ENCODE measurements at places on chromosomes 13 and 19.

DNA sequence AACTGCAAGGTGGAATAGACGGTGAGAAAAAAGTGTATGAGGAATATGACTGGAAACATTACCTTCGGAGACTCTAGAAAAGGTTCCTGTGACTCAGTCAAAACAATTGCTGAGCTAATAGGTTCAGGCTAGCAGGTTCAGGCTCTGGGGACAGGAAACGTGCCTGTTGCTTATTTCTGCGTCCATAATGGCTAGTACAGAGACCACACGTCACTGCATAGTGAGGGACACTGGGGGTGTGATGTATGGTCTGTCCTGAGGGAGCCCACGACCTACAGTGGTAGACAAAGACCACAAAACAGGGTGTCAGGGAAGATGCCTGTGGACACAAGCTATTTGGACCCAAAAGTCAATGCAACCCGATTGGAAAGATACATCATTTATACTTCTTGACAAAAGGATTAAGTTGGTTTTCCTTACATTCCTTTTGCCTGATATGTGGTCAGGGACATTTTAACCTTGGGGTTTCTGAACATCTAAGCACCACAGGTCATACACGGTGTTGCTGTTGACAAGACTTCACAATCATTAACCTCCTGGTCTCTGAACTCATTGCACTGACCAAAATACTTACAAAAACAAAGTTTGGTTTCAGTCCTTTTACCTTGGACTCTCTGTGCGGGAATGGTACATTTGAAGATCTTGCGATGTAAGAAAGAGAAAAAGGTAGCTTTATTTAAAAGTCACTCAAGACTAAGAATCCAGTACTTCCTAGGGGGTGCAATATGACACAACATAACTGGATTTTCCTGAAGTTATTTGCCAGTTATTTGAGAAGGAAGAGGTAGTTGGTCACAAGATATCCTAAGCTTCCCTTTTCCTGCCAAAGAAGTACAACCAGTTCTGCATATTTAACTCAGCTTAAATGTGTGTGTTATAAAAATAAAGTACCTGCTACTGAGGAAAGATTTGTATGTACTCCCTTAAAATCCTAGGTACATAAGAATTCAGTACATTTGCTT, 20.0 kb downstream of the CRYL1 start:
- no peak for DNase-seq

GRCh38 chr13:31965361-31966066, 66.1 kb upstream of the FRY start:
- DNase-seq: no peak

DNA sequence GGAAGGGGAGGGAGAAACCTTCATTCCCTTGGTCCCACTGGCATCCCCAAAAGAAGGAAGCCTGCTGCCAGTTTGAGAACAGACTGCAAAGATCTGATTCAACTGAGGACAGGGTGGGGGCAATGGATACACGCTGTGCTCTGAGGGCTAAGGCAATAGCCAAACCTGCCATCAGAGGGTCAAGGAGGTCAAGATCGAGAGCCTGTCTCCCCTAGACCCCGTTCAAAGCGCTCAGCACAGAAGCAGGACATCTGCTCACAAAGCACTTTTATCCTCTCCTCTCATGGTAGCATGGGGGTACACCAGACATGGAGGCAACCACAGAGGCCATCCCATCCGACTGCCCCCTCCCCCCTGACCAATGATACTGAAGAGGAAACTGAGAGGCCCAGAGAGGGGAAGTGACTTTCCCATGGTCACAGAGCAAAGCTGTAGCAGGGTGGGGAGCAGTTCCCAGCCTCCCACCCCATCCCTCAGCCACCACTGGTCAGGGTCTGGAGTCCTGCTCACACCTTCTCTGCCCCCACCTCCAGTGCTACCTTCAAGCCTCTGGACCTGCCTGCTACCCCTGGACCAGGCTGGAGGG, 11.1 kb downstream of the POU2F2 start:
- no peak for DNase-seq

- no peak for DNase-seq
Observed at GRCh38 chr13:22298530-22298929, 627.7 kb downstream of the FGF9 start.

DNA sequence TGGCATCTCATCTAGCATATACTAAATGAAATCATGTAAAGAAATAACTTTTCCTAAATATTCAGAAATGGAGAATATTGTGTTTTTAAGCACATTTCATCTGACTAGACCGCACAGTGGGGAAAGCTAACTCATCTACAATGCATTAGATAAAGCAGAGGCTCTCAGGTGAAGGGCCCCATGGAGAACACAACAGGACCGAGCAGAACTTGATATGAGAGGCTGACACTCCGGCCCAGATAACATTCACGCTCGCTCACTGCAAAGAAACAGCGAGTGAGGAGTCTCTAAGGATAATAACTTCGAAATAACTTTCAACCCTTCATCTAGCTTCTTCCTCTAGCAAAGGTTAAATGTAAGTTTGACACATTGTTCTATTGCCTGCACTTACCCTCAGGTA, 130.6 kb downstream of the PCDH9 start:
- DNase-seq: no peak

- DNase-seq: no peak
Observed at GRCh38 chr19:2813235-2814160, 6.2 kb upstream of the ZNF554 start.

GRCh38 chr19:9523885-9524474, 14.5 kb downstream of the ZNF426 start:
- no peak for DNase-seq

DNA sequence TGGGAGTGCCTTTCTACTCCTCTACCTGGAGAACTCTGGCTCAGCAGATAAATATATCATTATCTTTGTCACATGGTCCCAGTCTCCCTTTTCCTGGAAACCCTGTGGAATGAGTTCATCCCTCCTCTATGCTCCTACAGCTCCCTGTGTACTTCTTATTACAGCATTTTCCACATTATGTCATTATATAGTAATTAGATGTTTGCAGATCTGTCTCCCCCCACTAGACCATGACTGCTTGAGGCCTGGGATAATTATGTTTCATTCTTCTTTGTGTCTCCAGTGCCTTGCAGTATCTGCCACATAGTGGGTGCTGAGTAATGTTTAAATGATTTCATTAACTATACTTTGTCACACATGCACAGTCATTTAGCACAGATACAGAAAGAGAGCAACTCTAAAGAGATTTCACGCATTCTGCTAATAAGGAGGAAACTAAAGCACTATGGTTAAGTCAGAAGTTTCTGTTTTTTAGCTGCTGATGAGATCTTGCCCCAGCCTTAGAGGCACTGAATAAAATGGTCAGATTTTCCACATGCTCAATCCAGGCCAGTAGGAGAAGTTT, 66.1 kb upstream of the DIAPH3 start:
- DNase-seq: no peak

GRCh38 chr19:47820410-47820809, 1.3 kb upstream of the CRX start:
- DNase-seq: no peak

GRCh38 chr13:98657506-98658085, 80.7 kb upstream of the STK24 start:
- no peak for DNase-seq

GRCh38 chr13:34803756-34804155, 138.3 kb upstream of the NBEA start:
- no peak for DNase-seq

DNA sequence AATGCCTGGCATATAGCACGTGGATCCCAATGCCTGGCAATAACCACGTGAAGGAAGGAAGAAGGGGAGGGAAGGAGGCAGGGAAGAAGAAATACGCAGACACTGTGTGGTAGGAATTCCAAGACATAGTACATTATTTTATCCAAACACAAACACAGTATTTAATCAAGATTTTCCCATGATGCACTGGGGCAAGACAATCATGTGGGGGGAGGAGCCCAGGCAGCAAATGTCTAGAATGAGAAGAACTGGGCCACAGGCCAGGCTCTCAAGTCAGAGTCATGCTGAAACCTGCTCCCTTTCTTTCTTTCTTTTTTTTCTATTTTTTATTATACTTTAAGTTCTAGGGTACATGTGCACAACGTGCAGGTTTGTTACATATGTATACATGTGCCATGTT, 717.9 kb downstream of the UQCRFS1 start:
- no peak for DNase-seq

GRCh38 chr19:33803383-33803782, 6.7 kb downstream of the KCTD15 start:
- DNase-seq: no peak

DNA sequence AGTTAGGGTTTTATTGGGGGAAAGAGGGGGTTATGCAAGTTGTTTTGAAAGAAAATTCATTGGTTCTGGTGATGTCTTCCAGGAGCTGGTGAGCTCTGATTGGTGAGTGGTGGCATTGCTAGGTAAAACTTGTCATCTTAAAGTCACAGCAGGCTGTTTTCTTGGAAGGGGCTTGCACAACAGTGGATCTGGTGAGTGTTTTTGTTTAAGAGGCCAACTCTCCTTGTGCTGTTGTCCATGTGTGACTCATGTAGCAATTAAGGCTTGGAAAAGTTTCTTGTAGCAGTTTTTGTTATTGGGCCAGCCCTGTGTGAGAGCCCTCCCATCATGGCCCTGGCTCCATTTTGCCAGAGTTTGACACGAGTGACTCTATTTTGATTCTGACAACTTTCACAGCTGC, 109.4 kb downstream of the RFC3 start:
- DNase-seq: no peak

- peak; percentile 57 for DNase-seq
Observed at GRCh38 chr19:50658441-50659317, 9.4 kb downstream of the C19orf81 start.

DNA sequence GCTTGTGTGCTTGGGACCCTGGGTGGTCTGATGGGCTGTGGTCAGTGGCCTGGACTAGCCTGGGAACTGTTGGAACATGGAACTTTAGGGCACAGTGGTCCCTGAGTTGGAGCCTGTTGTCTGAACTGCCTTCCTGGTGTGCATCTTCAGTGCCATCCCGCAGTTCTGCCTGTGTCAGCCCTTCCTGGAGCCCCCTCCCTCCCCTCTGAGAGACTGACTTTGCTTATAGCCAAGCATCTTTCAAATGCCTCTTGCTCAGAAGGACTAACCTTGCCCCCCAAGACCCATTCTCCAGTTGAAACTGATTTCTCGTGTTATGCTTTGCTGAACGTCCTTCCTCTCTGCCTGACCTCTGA, 14.3 kb downstream of the MAU2 start:
- no peak for DNase-seq

- no peak for DNase-seq
Observed at GRCh38 chr13:31168166-31168565, 6.5 kb upstream of the HSPH1 start.

- no peak for DNase-seq
Observed at GRCh38 chr13:51107996-51108395, 3.1 kb downstream of the C13orf42 start.

GRCh38 chr19:48735031-48735615, 5.3 kb downstream of the RASIP1 start:
- DNase-seq: no peak

DNA sequence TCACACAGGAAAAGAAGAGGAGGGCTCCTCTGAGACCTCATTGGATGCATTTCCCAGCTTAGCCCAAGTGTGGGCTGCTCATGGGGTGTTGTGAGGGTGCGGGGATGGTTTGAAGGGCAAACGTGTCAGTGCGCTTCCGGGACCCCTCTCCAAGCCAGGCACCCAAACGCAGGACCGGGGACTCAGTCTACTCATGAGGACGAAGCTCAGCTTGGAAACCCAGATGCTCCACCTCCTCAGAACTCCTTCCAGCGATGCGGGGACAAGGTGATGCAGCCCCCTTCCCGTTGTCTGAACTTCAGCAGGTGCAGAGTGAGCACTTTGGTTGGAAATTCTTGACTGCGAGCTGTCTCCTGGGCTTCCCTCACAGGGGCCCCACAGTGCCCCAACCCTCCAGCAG, 33.1 kb upstream of the MTIF3 start:
- DNase-seq: no peak

GRCh38 chr13:24218977-24219376, 58.5 kb downstream of the SPATA13 start:
- no peak for DNase-seq

DNA sequence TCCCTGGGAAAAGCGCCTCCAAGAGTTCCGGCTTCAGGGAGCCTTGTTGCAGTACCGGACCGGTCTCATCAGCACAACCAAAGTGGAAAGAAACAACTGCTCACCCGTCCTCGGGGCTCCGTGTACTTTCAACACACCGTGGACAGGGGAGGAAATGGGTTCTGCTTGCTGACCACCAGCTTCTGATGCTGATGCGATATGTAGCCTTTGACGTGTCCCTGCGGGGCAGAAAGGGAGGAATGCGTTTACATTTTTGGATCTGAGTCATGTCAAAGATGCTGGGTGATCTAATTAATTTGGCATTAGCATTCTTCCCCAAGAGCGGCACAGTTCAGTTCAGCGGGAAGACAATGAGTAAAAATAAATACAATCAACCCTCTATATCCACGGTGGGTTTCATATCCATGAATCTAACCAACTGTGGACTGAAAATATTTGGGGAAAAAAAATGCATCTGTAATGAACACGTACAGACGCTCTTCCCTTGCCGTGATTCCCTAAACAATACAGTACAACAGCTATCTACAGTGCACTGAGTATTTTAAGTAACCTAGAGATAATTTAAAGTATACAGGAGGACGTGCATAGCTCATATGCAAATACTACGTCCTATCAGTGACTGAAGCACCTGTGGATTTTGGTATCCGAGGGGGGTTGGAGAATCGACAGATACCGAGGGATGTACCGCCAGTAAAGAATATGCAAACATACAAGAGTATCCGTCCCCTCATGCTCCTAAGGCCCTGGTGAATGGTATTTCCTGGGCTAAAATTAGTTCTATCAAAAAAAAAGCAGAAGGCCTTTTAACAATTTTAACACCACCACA, 19.8 kb downstream of the PROZ start:
- DNase-seq: no peak

DNA sequence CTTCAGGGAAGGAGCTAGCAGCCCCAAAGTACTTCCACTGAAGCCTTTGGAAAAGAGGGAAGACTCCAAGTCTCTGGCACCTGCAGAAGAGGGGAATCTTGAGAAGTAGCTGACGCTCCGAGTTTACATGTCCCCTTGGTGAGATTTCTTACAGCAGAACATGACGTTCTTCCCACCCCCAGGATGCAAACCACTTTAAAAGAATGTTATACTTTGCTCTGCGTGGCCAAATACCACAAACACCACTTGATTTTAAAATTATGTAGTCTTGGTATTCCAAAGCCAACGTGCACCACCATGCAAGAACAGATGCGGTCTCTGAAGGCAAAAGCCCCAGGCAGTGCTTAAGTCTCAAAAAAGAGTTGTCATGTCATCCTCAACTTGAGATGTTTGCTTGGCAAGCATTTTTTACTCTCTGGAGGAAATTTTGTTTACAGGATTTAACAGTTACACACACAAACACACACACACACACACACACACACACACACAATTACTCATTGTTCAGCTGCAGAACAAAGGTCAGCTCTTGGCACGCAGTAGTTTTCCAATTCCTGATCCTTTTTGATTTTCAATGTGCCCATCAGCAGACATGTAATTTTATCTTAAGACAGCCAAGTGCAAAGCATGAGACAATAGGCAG, 106.1 kb downstream of the RGCC start:
- DNase-seq: no peak

GRCh38 chr19:4097501-4097900, 26.4 kb downstream of the MAP2K2 start:
- DNase-seq: no peak

- no peak for DNase-seq
Observed at GRCh38 chr19:8361921-8362793, 1.8 kb upstream of the ANGPTL4 start.
